A172 (cell line): ENCODE measurements at places on chromosomes 13 and 19. TPM values are rescaled to one million over a fixed set of nuclear protein-coding genes. Genes with fewer than 3 reads are reported as not detected.

The LILRB5 gene
- total RNA-seq: not detected in 2 replicates

The FCER2 gene
- not detected in 2 replicates for total RNA-seq

The TRPC4 gene
- 0.26 and 0.46 TPM in 2 replicates for total RNA-seq

- DNase-seq: peak; percentile 54
Measured at GRCh38 chr13:48976576-48977285, 1.0 kb downstream of the FNDC3A start.

DNA sequence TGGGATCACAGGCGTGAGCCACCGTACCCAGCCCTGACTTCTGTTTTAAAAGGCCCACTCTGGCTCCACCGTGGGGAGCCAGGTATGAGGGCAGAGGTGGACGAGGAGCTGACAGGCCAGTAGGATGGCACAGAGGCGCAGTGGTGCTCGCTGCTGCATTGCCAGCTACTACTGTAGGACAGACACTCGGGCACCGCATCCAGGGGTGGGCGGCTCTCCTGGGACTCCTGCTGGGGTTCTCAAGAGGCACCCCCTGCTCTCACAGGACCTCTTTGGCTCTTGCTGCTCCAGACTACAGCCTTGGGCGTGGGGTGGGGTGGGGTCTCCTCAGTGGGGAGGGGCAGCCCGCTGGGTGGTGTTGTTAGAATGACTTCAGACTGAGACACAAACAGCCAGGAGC is 53.4 kb downstream of the LATS2 start:
- DNase-seq: no peak

DNA sequence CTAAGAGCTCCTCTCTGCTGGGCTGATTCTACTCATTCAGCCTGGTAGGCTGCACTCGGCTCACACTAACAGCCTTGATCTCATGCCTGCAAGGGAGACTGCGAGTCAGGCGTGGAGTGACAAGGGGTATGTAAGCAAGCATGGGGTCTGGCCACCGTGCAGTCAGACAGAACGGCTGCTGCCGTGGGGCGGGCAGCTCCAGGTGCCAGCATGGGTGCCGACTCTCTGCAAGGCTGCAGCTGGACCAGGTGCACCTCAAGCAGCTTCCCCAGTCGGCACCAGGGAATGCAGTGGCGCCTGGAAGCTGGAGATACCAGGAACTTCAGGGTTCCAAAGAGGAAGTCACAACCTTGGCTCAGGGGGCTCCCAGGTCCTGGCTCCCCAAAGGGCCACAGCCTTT is 892.3 kb downstream of the OLFM4 start:
- no peak for DNase-seq

DNA sequence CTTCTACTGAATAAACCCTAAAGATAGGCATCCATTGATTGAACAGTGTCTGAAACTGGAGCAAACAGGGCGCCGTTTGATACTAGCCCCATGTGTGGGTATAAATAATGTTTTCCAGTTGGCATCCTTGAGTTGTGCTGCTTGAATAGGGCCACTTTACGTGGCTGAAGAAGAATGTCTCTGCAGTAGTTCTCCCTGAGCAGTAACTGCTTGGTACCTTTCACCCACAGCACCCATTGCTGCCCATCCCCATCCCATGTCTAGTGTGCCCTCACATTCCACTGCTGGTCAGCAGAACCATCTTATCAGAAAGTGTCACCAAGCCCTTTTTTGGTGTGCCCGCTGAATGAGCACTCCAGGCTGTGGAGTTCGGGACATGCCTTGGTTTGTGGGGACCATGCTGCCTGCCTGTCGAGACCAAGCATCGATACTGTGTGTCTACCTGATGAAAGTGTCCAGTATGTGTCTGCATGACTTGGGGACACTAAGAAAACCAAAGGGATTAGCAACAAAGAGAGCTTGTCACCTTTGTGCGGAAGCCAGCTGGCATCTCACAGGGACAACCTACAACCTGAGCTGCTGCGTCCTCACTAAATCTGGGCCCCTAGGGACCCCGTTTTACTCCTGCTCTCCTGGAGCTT is 162.0 kb downstream of the TM9SF2 start:
- DNase-seq: no peak

- DNase-seq: no peak
Measured at GRCh38 chr13:100921139-100921538, 246.5 kb upstream of the TMTC4 start.

DNA sequence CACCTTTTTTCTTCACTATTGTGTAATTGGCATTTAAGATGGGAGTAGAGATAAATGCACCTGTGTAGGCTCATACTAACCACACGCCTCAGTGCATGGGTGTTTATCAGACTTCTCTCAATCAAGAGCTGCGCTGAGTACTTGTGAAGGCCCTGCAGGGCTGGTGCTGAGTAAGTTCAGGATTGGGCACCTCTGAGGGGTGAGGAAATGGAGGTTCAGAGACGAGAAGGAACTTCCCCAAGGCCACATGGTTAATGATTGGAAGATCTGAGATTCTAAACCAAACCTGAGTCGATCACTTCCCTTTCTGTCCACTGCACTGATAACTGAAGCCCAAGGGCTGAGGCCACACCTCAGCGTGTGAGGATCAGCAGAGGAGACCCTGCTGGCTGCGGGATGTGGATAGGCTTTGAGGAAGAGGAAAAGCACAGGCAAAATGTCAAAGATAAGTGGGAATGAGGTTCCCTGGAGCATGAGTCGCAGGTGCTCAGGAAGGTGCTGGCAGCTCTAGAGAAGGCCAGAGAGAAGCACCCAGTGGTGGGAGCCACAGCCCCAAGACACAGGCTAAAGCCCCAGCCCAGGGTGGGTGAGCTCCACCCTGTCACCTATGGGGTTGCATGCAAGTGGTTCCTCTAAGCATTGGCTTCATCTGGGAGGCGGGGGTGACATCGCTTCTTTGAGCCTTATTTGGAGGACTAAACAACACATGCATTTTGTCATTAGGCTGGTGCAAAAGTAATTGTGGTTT is 32.3 kb upstream of the GJB6 start:
- DNase-seq: no peak

- peak; percentile 35 for DNase-seq
Measured at GRCh38 chr19:14048443-14049153, 13.3 kb downstream of the PALM3 start.

DNA sequence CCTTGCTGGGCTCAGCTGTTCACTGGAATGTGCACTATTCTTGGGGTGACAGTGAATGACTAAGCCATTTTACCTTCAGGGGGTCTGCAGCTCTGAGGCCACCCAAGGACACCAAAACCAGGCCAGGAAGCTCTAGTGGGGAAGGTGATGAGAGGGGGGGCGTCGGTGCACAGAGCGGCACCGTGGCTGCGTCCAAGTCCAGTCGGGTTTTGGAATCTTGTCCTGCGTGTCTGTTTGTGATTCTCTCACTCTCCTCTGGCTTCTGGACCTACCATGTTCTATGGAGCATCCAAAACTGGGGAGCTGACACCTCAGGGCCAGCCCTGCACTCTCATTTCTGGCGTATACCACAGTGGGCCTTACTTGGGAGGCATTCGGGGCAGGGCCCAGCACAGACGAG is 92.1 kb downstream of the RGCC start:
- DNase-seq: no peak

DNA sequence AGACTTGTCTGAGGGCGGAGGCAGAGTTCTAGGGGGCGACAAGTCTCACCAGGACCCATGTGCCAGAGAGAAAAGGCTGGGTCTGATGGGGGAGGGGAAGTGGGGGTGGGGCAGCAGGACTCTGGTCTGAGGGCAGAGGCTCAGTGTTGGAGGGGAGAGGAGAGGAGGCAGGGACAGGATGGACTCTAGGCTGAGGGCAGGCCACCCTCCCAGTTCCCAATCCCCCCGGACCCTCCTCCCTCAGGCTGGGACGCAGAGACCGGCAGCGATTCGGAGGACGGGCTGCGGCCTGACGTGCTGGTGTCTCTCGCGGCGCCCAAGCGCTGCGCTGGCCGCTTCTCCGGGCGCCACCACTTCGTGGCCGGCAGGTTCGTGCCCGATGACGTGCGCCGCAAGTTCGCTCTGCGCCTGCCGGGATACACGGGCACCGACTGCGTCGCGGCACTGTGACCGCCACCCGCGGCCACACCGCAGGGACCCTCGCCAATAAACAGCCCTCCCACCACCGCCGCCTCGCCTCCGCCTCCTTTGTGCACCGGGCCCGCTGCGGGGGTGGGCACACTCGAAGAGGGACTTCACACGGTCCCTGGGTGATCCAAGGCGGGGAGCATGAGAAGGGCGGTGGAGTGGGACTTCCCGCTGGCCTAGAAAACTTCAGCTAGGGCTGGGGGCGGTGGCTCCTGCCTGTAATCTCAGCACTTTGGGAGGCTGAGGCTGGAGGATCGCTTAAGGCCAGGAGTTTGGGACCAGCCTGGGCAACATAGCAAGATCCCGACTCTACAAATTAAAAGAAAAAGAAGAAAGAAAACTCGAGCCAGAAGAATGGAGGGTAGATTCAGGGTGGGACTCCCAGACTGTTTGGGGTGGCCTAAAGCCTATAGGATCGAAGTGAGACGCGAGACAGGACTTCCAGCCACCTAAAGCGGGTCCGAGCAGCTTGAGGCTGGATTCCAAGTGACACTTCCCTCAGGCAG is 703 bp upstream of the CILP2 start:
- no peak for DNase-seq

DNA sequence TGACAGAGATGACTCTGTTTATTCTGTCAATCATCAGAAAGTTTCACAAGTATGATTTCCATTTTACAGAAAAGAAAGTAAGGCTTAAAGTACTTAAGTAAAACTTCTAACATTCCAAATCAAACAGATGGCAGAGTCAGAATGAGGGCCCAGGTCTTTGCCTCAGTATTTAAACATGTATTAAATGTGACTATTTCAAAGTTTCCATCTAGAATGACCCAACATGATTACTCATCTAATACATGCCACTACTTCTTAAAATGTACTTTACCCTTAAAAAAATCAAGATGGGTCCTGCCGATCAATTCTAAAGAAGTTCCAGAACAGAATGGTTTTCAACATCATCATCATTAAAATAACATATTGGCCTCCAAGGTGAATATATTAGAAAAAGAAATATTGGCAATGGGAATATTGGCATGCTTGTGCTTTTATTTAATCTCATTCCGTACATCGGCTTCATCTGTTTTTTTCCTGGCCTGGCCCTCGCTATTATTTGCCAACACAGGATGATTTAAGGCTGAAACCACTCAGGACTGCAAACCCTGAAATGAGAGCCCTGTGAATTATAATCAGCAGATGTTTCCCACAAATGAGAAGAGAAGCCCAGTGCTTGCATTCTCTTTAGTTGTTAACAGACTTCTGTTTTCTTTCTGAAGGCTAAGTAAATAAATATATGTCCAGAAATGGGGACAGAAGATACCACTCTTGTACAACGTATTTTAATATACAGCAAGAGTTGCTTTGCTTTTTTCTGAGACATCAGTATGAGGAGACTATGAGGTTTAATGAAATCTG is 340.0 kb downstream of the DNAJC15 start:
- DNase-seq: peak; percentile 1

GRCh38 chr13:29845440-29846056 is 4.9 kb downstream of the UBL3 start:
- no peak for DNase-seq

- DNase-seq: no peak
Measured at GRCh38 chr19:2969104-2969504, 8.3 kb upstream of the TLE6 start.

DNA sequence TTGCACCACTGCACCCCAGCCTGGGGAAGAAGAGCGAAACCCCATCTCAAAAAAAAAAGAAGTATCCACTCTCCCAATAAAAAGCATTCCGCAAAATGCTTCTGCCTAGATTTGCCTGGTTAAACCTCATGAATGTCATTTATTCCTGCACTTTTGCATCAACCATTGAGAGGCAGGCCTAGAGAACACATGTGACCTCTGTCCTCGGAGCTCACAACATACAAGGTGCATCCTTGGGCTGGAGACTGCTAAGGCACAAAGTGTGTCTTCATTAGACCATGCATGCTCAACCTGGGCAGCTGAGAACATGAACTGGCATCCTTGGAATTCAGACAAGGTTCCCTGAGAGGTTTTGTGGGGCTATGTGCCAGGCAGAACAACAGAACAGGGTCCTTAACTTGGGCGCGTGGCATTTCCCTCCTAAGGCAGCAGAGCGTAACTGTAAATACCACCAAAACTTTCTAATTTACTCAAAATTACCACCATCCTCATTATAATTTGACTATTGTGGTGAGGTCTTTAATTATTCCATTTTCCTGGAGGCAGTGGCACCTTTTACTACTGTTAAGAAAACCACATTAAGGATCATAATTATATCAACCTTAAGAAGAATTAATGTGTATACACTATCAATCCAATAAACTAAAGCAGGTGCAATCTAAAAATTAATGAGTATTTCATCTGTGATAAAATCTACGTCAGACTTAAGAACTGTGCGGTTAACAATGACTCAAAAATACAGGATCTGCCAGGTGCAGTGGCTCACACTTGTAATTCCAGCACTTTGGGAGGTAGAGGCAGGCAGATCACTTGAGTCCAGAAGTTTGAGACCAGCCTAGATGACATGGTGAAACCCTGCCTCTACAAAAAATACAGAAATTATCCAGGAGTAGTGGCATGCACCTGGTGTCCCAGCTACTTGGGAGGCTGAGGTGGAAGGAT is 13.8 kb downstream of the RCBTB1 start:
- no peak for DNase-seq

GRCh38 chr19:46932346-46932745 is 71.5 kb downstream of the ARHGAP35 start:
- peak; percentile 19 for DNase-seq

- peak; percentile 37 for DNase-seq
Measured at GRCh38 chr19:41352609-41353465, 885 bp downstream of the TGFB1 start.

DNA sequence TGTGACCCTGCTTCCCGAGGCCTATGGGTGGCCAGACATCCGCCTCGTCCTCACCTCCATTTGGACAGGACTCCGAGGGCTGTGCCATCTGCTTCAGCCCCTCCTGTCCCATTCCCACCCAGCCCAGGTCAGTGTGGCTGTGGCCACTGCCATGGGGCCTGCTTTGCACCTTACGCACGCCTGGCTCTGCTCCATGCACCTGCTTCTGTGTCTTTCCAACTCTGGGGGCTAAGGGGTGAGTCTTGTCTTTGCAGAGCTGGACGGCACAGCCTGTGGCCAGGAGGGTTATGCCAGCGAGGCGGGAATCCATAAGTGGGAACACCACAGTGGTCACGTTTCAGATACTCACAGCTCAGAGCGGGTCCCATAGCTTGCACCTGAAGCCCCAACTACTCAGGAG is 5.2 kb upstream of the ZNF554 start:
- DNase-seq: no peak

- DNase-seq: peak; percentile 90
Measured at GRCh38 chr19:12985049-12985776, 10.1 kb upstream of the NFIX start.
